Dorsolateral prefrontal cortex (tissue), 122 donors: ENCODE measurements at places on chromosomes 16 and 17.

- DNase-seq = no peak
Measured at GRCh38 chr17:73334771-73335513, 23.1 kb upstream of the CDC42EP4 start.

DNA sequence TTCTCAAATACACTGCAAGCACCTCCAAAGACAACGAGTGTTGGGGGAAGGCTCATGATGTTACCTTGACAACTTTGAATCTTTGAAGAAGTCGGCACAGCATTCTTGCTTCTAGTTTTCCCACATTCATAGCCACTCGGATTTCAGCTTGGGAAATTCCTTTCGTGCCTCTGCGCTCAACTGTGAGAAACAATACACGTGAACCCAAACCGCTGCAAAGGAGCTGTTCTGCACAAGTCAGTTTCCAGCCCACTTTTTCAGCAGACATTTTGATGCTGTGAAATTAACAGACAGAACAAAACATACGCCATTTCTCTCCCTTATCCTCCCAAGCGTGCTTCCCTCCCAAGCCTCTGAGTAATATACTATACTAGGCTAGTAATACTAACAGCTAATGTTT is 41.2 kb downstream of the GTF3C1 start:
- no peak for DNase-seq

GRCh38 chr16:24980077-24980793 is 34.9 kb downstream of the ARHGAP17 start:
- DNase-seq = no peak

DNA sequence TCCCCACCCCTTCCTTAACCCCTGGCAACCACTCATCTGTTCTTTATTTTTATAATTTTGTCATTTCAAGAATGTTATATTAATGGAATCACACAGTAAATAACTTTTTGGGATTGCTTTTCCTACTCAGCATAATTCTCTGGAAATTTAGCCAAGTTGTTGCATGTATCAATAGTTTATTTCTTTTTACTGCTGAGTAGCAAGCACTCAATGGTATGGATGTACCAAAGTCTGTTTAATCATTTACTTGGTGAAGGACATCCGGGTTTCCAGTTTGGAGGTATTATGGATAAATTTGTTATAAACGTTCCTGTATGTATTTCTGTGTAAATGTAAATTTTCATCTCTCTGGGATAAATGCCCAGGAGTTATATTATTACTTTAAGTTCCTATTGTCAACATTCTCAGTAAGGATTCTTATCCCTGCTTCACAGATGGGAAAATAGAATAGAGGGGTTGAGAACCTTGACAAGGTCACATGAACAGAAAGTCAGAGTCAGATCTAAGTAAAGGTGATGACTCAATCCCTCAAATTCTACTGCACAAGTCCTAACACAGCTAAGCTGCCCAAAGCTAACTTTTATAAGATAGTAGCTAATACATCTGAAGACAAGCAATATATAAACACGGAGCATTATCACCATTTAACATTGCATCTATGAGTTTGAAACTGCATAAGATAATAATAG is 62.4 kb upstream of the MTMR4 start:
- DNase-seq = no peak

DNA sequence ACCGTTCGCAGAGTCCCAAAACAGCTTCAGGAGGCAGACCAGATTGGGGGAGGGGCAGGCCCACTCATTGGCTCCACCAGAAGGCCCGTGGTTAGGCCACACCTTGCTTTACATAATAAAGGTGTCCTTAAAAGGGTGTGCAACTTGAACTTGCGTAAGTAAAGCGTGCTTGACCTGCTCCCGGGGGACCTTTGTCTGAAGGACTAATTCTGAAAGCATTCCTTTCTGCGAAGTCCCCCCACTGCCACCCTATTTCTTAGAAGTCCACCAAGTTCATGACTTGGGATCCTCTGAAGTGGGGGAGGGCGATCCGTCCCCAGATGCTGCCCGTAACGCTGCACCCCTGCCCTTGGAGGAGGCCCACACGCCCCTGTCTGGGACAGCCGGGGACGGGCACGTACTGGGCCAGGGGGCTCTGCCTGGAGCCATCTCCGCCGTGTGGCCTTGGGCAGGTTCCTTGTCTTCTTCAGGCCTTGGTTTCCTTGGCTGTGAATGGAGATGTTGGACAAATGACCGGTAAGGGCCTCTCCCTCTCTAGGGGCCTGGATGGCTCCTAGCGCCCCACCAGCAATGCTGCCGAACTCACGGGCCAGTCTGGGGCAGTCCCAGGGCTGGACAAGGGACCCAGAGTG is 823 bp upstream of the ZNF469 start:
- no peak for DNase-seq

- no peak for DNase-seq
Measured at GRCh38 chr16:8696880-8697279, 22.5 kb downstream of the ABAT start.

DNA sequence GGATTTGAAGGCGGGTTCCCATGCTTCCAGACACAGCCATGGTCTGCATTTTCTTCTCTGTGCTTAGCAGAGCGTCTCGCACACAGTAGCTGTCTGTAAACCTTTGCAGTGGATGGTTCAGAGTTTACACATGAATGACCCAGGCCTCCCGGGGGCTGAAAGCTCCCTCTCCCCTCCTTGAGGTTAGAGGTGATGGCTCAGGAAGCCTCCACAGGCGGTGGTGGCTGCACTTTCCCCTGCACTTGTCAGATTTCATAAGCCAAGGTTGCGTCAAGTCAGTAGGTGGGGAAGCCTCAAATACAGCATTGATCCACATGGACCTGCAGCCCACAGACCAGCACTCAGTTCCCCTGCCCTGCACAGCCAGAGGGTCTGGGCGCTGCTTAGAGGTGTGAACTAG is 211.9 kb downstream of the KATNIP start:
- DNase-seq = no peak

GRCh38 chr16:50598256-50598894 is 50.2 kb downstream of the NKD1 start:
- no peak for DNase-seq

- DNase-seq = no peak
Measured at GRCh38 chr17:44905006-44906000, 6.1 kb upstream of the EFTUD2 start.

DNA sequence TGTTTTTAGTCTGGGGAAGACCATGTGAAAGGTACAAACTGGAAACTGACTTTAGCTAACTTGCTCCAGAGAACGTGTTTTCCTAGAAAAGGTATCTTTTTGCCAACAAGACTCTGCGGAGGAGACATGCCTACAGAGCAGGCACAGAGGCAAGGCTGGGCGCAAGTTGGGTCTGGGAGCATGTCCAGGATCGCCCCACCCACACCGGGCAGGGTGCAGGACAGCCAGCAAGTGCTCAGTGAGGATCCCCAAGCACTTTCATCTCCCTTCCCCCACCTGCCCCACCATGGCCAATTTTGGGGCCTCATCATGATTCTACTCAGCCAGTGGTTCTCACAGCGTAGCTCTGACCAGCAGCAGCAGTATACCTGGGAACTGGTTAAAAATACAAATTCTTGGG is 18.2 kb upstream of the ROGDI start:
- no peak for DNase-seq

DNA sequence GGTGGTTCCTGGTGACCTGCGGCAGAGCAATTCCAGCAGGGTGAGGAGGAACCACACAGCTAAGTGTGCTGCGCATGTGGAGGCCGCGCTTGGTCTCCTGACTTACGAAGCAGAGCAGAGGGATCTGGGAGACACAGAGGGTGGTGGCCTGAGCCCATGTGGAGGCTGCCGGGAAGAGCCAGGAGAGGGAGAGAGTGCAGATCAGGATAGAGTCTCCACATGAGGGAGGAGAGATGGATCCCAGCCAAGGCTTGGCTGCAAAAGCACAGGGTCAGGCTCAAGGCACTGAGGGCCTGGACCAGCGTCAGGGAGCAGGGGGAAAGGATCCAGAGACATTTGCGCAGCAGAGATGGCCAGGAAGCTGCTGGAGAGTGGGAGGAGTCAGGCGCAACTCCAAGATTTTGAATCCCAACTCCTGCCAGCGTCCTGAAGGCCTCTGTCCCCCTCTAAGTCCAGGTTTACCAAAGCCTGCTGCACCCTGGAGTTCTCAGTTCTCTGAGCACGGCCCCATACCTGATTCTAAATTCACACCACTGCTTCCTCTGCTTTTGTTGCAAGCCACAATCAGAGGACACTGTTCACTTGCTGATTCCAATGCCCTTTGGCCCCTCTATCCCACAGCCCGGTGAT is 11.3 kb upstream of the MLLT6 start:
- no peak for DNase-seq

GRCh38 chr16:88298181-88298832 is 84.5 kb upstream of the ZNF469 start:
- no peak for DNase-seq

DNA sequence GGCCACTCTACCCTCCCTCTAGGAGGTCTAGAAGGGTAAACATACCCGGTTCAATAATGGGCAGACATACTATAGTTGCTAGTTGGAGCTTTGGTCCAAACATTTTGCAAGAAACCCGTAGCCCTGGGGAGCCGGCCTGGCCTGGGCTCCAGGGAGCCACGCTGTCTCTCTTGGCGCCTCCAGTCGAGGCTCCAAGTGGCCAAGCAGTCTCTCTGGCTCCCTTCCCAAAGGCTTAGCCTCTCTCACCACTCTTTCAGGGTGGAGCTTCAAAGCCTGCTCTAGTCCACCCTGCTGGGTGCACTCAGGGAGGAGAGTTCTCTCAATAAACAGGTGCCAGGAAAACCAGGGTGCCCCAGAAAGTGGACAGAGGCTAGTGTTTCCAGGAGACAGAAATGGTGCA is 32.2 kb downstream of the RCVRN start:
- no peak for DNase-seq

DNA sequence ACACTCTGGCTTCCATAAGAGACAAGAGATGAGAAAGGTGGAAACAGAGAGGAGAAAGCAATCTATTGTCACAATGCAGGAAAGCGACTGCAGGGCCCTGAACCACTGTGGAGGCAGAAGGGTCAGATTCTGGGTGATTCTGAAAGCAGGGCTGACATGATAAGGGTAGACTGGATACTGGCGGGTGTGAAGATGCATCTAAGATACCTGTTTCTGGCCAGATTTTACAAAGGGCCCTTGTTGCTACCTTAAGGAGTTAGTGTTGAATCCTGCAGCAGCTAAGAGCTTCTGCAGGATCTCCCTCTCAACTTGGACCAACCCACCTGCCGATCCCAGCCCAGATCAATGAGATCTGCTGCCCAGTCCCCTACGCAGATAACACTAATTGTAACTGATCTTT is 6.1 kb upstream of the MEFV start:
- DNase-seq = no peak

GRCh38 chr17:27495460-27495859 is 39.2 kb downstream of the KSR1 start:
- no peak for DNase-seq

DNA sequence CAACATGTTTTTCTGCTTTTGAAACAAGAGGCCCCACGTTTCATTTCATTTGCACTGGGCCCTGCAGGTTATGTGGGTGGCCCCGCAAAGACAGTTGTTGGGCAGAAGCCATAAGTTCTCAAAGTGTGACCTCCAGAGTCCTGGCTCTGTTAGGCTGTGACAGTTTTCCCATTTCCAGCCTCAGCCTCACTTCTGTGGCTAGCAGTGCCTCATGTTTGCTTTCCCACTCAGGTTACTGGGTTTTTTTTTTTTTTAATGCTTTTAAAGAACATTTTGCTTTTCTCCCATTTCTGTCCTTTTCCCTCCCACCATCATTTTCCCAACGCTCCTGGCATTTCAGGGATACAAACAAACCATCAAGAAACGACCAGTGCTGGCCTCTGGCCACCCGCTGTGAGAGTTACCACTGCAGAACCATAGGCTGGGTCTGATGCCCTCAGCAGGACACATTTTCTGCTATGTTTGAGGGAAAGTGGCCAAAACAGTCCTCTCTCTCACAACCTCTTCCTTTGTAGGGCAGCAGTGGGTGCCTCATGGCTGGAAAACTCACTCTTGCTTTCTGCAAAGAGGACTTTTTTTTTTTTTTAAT is 159.0 kb upstream of the MPHOSPH6 start:
- no peak for DNase-seq

- no peak for DNase-seq
Measured at GRCh38 chr16:27253526-27253930, 15.0 kb downstream of the NSMCE1 start.

DNA sequence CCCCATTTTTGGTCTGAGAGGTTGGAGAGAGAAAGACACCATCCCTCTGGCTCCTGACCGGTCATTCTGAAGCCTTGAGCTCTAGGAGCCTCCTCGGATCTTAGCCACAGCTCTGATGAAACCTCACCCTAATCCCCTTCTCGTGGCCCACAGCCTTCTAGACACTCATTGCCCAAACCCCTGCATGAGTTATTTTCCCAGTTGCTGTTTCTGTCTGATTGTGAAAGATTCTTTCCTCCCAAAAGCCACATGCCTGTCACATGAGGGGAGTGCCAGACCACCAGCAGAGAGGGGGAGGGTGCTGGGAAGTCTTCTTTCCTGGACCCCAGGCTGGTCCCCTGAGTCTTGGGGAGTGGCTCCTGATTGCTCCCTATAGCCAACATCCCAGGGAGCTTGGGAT is 17.6 kb upstream of the ABR start:
- DNase-seq = no peak

DNA sequence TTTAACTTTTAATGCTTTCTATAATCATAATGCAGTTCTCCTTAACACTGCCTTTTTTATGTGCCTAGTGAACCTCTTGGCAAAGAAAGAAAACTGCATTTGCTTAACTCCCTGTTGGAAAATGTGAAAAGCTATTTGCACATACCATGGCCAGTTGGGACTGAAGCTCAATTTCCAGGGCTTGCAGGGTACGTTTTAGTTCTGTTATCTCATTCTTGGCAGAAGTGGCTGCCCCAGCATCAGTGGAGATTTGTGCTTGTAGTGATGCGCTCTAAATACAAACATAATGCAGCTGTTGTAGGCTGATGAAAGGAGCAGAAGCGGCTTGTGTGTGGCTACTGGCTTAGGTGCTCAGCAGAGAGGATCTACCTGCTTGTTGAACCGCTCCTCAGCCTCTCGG is 3.7 kb downstream of the KRT24 start:
- no peak for DNase-seq

DNA sequence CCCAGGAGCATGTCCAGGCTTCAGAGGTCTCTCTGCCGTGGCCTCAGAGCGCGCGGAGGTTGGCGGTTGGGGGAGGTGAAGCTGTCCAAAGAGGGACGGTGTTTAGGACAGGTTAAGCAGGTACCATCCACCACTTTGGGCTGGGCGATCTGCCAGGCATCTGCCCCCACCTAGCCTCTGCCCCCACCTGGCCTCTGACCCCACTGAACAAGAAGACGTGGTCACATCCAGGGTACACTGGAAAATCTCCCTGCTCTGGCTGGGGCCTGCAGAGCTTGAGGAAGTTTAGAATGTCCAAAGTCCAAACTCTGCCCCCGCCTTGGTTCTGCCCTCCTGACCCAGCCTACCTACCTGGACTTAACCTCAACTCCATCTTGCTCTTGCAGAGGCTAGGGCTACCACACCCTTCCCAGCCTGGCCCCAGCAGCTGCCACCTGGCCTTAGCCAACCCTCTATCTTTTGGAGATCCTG is 1.6 kb downstream of the ITGA3 start:
- DNase-seq = no peak

DNA sequence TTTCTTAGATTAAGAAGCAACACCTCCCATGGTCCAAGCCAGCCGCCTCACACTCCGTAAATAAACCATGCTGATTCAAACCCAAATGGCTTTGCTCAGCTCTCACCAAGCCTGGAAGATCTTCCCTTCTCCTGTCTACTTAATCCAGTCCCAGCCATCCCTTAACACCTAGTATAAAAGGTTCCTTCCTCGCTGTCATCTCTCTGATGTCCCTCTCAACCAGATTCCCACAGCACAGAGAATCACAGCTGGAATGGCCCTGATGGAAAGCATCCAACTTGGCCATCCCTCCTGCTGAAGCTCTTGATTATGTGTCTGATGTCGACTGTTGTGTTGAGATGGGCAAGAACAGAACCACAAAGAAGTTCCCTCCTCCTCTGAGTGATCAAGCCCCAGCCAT is 50.6 kb upstream of the ADCY9 start:
- no peak for DNase-seq
